NCI-H345 (cell line): ENCODE measurements at places on chromosomes 1 and 21.

DNA sequence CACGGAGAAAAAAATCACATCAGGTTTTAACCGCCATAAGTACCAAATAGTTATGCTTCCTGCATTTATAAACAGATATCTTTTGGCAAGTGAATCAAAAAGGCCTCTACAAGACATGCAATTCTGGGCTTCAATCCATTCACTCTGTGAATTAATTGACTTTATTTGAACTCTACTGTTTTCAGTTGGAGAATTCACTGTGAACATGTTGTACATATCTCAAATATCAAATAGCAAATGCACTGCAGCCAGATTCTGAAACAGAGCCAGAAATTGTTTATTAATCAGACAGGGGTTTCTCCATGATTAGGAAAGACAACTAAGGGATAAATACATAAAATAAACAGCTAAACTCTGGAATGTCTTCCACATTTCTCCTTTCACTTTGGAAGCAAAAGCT is 445.4 kb upstream of the NFIA start:
- no peak for DNase-seq

DNA sequence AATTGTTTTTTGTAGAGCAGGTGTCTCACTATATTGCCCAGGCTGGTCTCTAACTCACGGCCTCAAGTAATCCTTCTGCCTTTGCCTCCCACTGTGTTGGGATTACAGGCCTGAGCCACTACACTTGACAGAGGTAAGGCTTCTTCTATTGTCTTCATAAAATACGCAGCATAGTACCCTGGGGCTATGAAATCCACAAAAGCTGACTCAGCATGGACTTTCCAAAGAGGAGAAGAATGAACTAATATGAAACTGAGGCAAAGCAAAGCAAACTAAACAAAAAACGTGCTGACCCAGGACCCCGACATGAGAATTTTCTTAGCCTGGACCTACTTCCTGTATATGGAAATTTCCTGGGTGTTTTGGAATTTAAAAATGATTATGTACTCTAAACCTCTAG is 18.5 kb upstream of the ATP13A2 start:
- no peak for DNase-seq

DNA sequence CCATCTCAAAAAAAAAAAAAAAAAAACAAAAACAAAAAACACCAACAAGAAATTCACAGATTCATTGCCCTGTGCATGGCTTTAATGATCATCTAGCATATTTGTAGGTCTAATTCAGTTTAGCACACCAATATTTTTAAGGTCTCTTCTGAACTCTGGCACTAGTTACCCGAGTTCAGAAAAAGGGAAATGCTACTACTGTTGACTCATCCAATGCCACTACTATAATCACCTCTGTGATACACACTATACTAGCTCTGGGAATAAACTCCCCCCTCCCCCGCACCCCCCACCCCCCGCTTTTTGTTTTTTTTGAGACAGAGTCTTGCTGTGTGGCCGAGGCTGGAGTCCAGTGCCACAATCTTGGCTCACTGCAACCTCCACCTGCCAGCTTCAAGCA is 55.6 kb downstream of the FBXO42 start:
- no peak for DNase-seq

DNA sequence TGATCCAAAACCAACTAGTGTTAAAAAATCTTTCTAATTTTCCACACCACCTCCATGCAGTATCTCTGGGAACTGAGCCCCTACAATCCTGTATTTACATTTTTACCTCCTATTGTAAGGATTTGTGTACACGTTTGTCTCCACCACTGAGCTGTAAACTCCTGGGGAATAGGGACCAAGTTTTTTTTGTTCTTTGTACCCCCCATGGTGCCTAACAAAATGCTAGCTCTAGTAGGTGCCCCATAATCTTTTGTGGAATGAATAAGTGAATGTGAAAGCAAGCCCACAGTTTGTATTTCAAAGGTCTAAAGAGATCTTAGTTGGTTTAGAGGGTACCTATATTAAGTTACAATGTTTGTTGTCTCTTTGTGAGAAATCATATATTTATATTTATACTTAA is 879 bp upstream of the WLS start:
- DNase-seq, result no peak

- peak; percentile 27 for DNase-seq
Observed at GRCh38 chr1:9448132-9449109, 90.8 kb upstream of the SLC25A33 start.

DNA sequence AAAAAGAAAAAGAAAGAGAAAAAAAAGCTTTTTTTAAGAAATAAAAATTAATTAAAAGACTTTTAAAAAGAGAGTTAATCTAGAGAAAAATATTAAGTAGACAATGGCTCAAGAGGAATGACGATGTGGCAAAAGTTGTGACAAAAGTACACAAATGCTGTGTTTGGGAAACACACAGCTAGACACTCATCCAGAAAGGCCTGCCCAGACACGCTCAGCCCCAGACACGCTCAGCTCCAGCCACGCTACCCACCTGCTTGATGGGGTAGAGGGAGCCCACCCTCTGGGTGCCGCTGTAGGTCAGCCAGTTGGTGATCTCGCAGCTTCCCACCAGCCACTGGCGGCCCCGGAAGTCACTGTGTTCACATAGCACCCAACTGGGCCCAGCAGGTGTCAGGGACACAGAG is 10.2 kb downstream of the CD52 start:
- peak; percentile 87 for DNase-seq

DNA sequence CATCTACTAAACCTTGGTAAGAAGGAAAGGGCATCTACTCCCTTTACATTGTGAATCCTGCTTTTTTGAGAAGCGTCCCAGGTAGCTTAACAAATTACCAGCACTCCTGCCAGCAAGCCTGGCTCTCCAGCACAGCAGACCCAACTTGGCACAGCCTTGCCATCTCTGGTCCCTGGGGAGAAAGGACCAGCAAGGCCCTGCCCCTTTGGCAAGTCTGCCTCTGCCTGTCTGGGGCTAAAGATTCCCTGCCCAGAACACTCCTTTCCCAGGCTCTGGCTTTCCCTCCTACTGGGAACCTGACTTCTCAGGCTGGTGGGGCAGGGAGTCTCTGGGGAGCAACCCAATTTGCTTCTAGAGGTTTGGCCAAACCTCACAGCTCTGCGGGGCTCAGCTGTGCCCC is 68.5 kb downstream of the ATP2B4 start:
- DNase-seq, result no peak

DNA sequence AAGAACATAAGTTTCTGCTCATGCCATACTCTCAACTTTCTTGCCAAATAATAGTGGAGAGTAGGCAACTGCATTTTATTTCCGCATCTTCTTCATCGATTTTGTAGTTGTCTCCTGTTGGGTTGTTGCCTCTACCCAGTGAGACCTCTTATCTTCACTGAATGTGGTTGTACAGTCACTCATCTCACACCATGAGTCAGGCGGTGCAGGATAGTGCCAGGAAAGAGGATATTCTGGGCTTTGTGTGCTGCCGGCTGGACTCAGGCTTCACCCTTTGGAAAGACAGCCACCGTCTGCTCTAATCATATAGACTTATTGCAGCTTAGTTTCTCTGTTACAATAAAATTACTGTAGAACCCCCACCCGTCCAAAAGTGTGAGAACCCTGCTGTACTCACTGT is 154.3 kb upstream of the USP24 start:
- no peak for DNase-seq

GRCh38 chr1:206904423-206905142 is 7.3 kb downstream of the IL24 start:
- no peak for DNase-seq

DNA sequence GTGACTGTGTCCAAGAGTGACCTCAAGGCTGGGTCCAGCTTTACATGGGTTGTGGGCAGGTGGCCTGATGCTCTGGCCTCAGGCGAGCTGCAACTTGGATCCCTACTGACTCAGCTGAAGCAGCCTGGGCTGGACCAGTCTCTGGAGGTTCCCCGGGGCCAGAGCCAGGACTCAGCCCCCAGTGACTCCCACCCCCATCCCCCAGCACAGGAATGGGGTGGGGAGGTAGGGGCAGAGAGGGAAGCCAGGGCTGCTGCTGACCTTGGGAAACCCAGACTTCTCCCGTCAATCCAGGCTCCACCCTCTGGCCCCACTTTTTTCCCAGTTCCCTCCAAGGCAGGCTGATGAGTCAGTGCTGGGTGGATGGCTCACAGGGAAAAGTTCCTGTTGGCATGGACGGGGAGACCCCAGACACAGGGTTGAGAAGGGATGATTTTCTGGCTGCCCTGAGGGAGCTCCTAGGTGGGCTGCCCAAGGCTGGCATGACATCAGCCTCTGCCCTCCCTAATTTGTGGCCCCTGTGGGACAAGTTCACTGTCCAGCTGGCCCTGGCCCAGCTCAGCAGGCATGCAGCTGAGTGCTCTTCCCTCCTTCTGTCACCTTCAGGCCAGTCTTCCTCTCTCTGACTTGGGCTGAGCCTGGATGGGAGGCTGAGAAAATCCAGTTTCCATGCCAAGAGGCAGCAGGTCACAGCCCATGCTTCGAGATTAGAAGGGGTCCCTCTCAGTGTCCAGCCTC is 2.2 kb downstream of the ZC3H12A start:
- DNase-seq, result no peak

GRCh38 chr1:66262208-66262963 is 271.6 kb upstream of the SGIP1 start:
- no peak for DNase-seq

DNA sequence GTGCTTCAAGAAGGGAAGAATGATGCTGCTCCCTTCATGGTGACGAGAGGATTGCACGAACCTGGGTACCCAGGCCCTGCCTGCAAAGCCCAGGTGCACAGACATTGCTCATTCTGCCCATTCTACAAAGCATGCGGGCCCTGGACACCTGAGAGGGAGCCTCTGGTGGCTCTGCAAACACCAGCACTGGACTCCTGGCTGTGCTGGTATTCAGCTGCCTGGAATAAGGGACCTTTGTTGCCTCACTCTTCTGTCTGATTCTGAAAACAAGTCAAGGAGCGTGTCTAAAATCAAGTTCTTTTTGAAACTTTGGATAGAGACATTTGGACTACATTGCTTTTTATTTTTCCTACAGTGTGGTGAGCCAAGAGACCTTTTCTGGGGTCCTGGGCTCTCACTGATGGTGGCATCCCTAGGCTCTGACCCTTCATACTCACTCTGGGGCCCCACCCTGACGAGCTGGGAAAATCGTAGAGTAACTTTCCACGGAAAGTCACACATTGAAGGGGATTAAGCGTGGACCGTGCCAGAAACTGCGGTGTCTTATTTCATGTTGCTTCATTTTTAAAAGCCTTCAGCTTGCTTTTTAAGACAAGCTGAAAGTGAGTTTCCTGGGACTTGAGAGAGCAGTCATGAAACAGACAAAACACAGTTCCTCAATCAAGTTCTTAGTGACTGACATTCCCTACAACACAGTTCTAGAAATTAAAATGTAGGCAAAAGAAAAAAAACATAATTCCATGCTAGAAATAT is 24.0 kb downstream of the ABCA4 start:
- no peak for DNase-seq

DNA sequence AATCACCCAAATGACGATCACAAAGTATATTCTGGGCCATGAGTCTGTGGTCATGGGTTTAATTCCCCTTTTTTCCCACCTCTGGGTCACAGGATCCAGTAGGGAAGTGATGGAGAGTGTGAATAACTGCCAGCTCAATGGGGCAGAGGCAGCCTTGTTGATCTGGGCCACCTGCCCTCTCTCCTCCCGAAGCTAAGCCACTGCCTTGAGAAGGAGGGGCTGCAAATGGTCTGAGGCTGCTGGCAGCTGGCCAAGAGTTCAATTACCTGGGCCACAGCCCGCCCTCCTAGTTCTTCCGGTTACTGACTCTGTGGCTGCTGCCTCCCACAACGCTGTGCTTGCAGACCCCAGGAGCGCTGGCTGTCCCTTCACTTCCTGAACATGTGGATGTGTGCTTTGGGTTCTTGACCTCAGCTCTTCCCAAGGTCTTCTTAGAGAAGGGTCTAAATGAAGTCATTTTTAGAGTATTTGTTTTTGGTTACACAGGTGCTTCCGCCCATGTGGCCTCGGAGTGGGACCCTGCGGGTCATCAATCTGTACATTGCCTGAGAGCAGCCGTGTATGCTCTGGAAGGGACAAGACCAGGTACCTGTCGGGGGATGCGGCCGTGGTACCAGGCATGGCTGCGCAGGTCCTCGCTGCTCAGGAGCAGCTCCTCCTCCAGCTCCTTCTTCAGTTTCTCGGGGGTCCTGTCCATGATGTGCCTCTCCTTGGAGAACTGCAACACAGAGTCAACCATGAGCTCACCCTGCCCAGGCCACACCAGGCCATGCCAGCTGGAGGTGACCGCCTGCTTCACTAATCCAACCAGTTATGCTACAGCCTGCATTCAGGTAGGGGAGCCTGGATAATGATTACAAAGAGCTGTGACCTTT is 89.7 kb downstream of the BCAR3 start:
- peak; percentile 95 for DNase-seq

DNA sequence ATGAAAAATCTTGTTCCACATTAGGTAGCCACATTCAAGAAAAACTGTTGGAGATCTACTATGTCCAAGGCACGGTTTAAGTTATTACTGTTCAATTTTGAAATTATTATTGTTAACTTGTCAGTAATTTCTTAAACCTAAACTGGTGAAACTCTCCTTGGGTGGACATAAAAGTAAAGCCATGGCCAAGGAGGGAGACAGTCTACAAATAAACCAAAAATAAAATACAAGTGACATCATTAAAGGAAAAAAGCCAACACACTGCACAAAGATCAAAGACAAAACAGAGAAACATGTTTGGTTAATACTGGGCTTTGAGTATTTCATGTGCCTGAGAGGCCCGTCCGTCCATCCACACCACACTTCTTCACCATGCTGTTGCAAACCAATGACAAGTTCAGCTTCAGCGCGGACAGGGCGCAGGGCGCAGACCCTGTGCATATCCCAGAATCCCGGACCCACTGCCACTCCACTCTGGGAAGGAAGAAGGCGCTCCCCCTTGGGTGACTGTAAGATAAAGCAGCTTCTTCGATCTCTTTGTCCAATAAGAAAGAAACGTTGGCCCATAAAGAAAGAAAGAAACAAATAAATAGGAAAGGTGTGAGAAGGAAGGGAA is 918 bp upstream of the RASAL2 start:
- DNase-seq, result peak; percentile 57

- DNase-seq, result peak; percentile 60
Observed at GRCh38 chr1:109917051-109917767, 6.6 kb downstream of the CSF1 start.

DNA sequence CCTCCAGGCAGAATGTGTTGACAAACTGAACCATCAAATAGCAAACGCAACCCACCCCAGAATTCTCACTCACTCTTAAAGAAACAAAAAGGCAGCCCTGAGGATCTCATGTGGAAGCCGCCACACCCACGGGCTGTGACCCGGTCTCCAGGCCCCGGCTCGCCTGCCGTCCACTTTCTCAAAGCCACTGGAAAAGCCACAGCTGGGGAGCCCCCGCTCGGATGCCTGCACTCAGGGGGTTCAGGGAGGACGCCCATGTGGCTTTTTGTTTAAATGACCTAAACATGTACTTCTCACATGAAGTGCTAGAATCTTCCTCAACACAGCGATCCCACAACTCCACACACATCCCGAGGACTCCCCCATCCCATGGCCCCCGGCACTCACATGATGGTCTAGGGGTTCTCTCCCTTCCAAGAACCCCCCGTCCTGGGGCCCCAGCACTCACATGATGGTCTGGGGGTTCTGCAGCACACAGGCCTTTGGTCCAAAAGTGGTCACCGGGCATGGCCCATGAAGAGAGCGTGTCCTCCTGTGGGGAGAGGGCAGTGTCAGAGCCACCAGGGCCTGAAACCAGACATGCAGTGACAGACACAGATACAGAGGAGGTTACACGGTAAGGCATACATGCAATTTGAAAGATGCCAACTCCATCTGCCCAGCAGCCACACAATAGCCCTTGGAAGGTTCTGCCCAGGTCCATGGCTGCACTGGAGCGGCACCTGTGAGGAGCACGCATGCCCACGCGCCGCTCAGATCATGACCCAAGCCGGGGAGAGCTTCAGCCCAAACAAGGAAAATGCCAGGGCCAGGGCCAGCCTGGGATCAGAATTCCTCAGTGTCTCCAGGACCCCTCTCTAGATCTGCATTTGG is 16.5 kb downstream of the NADK start:
- no peak for DNase-seq

- peak; percentile 44 for DNase-seq
Observed at GRCh38 chr1:207752456-207752998, 673 bp downstream of the CD46 start.
